Spinal cord (tissue), 10 donors: ENCODE measurements at places on chromosomes 3 and 15.
A peak's percentile ranks its signal among the peaks of the same experiment; 100 is the strongest.

GRCh38 chr3:27326202-27326601 is 43.0 kb downstream of the NEK10 start:
- no peak for DNase-seq
- H3K27ac ChIP-seq, result no peak overlapping the region
- no peaks in the 10 kb centered on the region for H3K36me3 ChIP-seq
- H3K4me1 ChIP-seq, result no peaks in the 10 kb centered on the region

DNA sequence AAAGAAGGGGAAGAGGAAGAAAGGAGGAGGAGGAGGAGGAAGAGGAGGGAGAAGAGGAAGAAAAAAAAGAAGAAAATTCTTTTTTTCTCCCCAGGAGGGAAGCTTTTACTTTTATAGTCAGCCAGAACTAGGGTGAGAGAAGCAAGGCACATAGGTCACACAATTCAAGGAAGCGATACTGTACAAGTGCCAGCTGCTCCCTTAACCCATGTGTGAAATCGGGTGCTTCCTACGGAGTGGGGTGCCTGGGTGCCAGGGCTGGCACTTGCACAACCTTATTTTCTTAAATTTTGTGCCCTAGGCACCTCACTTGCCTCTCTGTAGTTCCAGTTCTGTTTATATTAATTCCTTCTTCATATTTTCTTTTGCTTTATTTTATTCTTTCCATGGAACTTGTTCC is 150.4 kb downstream of the LIPC start:
- no peaks in the 10 kb centered on the region for H3K4me1 ChIP-seq
- no peak overlapping the region for H3K4me3 ChIP-seq
- DNase-seq, result no peak

DNA sequence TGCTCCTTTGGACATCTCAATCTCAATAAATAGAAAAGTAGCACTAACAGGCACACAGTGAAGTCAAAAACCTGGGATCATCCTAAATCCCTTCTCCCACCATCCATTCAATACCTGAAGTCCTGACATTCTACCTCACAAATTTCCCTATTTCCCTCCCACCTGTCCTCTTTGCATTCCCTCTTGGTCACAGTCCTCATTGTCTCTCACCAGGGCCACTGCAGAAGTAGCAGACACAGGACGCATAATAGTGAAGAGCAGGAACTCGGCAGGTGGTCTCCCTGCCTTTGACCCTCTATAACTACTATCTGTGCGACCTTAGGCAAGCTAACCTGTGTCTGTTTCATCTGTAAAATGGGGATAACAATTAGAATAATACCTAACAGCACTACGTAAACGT is 2.3 kb downstream of the THOC7 start:
- DNase-seq, result no peak
- no peak overlapping the region for H3K27ac ChIP-seq
- H3K4me1 ChIP-seq, result peaks cover 7% of the 10 kb centered on the region
- no peak overlapping the region for H3K4me3 ChIP-seq
- no peaks in the 10 kb centered on the region for H3K36me3 ChIP-seq

DNA sequence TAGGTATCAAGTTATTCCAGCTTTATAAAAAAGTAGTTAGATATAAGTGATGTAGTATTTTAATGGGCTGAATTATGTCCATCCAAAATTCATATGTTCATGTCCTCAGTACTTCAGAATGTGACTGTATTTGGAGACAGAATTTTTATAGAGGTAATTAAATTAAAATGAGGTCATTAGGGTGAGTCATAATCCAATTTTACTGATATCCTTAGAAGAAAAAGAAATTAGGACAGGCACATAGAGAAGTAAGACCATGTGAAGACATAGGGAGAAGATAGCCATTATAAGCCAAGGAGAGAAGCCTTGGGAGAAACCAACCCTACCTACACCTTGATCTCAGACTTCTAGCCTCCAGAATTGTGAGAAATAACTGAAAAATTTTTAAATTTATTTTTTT is 30.3 kb downstream of the RAP2B start:
- no peaks in the 10 kb centered on the region for H3K4me1 ChIP-seq
- no peaks in the 10 kb centered on the region for H3K27me3 ChIP-seq
- no peaks in the 10 kb centered on the region for H3K36me3 ChIP-seq

GRCh38 chr3:141095546-141095937 is 44.4 kb downstream of the SPSB4 start:
- H3K36me3 ChIP-seq, result no peaks in the 10 kb centered on the region
- H3K27ac ChIP-seq, result peak overlapping the region; percentile 86
- H3K4me3 ChIP-seq, result no peak overlapping the region
- H3K27me3 ChIP-seq, result no peaks in the 10 kb centered on the region
- peaks cover 55% of the 10 kb centered on the region for H3K4me1 ChIP-seq
- DNase-seq, result no peak

GRCh38 chr3:126211569-126211968 is 31.2 kb upstream of the ALDH1L1 start:
- DNase-seq, result no peak
- H3K4me1 ChIP-seq, result peaks cover 25% of the 10 kb centered on the region
- no peak overlapping the region for H3K27ac ChIP-seq
- no peaks in the 10 kb centered on the region for H3K36me3 ChIP-seq
- no peaks in the 10 kb centered on the region for H3K27me3 ChIP-seq

GRCh38 chr15:65978110-65978509 is 108.8 kb downstream of the RAB11A start:
- peaks cover 19% of the 10 kb centered on the region for H3K27me3 ChIP-seq
- no peak overlapping the region for H3K27ac ChIP-seq
- H3K36me3 ChIP-seq, result peaks cover 2% of the 10 kb centered on the region

GRCh38 chr15:35548435-35548834 is 2.5 kb upstream of the DPH6 start:
- no peaks in the 10 kb centered on the region for H3K36me3 ChIP-seq
- H3K4me1 ChIP-seq, result peaks cover 8% of the 10 kb centered on the region
- H3K27me3 ChIP-seq, result no peaks in the 10 kb centered on the region
- H3K27ac ChIP-seq, result no peak overlapping the region
